Esophagus muscularis mucosa (tissue), 4 donors: ENCODE measurements at places on chromosomes 11 and 22. TPM values are rescaled to one million over a fixed set of nuclear protein-coding genes. Genes with fewer than 3 reads are reported as not detected.

- no peak for DNase-seq
Observed at GRCh38 chr11:106187860-106188456, 110.5 kb downstream of the AASDHPPT start.

DNA sequence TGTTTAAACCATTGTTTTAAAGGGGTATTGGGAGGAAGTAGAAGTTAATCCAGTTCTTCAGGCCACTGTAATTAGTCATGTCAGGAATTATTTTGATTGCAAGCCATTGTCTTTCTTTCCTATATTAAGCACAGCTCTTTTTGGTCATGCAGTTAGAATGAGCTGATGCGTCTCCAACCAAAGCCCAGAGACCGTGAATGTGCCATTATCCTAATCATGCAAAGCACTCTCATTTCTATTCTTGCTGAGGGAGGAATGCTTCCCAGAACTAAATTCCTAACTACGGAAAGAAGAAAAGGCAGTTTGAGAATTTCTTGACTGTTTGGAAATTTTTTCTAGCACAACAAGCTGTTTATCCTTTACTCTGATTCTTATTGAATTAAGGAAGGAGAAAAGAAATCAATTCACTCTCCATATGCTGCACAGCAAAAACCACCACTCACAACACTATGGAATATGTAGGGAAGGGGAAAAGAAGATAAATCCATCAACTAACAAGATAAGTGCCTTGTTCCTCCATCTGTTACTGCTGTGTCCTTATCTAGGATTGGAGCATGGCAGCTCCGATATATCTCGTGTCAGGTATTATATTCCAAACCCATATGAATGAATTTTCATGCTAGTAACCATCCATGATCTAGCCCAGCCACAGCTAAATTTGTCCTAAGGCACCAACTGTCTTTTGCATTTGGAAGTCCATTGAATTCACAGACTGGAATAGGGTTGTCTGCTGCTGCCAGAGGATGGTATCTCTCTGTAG, 70.8 kb downstream of the NTM start:
- DNase-seq = no peak

DNA sequence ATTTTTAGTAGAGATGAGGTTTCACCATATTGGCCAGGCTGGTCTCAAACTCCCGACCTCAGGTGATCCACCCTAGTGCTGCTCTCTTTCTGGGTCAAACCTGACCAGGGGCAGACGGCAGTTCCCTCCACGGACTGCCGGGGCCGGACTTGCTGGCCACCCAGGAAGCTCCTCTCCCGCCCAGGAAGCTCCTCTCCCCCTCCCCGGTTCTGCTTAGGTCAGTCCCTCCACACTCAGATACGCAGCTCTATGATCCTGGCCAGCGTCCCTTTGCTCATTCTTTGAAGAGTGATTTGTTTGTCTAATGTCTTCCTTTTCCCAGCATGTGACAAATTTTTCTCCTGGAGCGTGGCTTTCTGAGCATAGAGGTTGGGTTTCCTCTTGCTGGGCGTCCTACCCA, 125.3 kb upstream of the B3GAT1 start:
- no peak for DNase-seq

DNA sequence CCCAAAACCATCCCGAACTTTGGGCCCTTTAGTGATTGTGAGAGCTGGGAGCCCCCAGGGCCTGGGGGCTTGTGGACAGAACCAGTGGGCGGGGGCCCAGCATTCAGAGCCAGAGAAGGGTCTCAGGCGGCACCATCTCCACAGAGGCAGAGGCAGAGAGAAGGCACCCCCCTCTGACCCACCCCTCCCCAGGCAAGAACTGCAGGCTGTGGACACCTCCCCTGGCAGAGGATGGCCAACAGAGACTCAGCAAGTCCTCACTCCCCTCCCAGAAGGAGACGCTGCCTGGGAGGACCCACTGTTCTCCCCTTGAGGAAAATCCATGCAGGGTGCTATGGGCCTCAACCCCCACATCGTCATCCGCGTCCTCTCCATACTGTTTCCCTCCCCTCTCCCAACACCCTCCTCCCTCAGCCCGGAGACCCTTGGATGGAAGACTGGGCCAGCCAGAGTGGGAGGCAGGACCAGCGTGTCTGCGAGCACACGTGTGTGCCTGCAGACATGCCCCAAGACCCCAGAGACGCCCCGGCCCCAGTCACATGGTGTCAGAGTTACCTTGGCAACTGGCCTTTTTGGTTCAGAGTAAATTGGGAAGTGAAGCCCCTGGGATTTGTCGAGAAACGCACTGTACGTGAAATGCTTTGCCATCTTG, 42.6 kb downstream of the KCNC1 start:
- DNase-seq = no peak

DNA sequence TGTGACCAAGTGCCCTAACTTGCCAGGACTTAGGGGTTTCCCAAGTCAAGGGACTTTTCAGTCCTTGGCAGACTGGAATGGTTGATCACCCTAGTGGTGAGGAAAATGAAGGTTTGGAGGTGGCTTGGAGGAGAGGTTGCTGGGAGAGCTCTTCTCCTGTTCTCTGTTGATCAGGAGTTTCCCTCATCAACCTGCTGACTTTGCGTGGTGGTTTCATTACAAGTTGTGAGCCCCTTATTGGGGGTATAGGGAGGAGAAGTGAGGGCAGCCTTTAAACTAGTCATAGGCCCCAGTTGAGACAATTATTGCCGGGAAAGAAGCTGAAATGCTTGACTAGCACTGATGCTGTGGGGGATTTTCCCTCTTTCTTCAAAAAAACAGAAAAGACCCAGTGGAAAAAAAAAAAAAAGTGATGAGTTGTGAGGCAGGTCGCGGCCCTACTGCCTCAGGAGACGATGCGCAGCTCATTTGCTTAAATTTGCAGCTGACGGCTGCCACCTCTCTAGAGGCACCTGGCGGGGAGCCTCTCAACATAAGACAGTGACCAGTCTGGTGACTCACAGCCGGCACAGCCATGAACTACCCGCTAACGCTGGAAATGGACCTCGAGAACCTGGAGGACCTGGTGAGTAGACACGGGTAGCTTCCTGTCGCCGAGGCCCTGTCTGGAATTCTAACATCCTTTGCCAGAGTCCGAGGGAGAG, at the start of gene CXCR5:
Gene CXCR5, plus strand, starts transcription at position 525 of the 704 bp plus-strand sequence. Its CDS starts 50 bp downstream, at position 575.
- no peak for DNase-seq

- DNase-seq = no peak
Observed at GRCh38 chr22:23269441-23270211, 89.3 kb downstream of the BCR start.

DNA sequence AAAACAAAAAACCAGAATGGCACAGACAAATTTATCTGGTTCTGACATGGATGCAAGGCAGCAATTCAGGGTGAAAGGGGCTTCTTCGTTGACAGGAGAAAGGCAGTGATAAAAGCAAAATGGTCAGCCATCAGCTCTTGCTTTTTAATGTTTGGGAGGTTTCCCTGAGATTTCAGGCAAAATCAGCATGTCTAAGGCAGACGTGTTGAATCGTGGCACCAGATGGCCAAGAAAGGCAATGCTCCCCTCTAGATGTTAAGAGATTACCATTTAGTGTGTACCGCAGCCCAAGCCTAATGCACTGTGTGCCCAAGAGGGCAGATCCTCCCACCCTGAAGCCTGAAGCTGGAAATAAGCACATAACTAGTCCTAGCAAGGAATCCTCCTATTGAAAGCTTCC, 88.8 kb upstream of the GALNT18 start:
- no peak for DNase-seq

DNA sequence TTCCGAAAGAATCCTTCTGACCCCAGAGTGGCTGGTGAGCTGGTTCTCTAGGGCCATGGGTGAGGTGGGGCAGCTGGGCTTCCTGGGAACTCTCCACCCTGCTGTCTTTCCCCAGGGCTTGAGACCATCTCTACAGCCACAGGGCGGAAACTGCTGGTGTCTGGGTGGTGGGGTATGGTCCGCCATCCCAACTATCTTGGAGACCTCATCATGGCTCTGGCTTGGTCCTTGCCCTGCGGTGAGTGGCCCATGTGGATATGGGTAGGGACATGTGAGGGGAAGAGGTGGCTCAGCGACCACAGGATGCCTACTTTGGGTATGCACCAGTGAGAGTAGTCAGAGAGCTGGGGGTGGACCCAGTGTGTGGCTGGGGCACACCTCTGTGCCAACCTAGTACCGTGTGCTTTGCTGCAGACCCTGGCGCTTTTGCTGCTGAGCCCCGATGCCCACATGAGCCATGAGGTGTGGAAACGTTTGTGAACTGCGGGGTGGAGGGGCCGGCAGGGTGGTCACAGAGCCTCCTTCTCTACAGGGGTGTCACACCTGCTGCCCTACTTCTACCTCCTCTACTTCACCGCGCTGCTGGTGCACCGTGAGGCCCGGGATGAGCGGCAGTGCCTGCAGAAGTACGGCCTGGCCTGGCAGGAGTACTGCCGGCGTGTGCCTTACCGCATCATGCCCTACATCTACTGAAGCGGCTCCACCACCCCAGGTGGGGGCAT, 2.0 kb downstream of the ZNHIT2 start:
- DNase-seq = no peak

- DNase-seq = no peak
Observed at GRCh38 chr11:74694136-74694930, 36.9 kb downstream of the CHRDL2 start.

- DNase-seq = no peak
Observed at GRCh38 chr11:115194802-115195110, 309.5 kb downstream of the CADM1 start.

DNA sequence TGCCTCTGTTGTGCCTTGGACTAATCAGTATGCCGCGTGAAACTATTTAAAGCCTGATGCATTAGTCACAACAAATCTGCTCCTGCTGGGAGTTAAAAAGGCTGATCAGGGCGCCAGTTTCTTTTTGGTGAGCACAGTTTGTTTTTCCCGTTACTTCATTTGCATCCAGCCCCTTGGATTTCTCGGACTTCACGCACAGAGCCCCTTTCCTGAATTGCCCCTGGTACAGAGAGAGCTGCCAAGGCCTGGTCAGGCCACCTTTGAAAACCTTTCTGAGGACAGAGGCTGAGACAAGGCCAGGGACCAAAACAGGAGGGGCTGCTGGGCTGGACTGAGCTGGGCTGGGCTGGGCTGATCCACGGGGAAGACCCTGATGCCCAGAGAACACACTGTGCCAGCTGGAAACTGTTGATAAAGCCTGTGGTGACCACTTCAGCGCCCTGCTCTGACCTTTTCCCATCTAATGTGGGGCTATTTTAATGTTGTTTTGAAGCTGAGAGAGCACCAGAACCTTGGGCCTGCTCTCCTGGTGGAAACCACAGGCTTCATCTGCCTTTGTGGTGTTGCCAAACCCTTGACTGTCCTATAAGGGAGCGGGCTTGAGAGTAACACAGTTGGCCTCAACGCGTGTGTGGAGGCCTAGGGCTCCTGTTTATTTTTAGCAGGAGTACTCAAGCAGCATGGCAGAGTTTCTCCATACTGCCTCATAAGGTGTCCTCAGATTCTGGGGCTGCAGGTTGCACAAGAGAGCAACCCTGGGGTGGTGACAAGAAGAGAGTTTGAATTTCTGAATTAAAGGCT, 44.2 kb downstream of the NAV2 start:
- DNase-seq = no peak

- no peak for DNase-seq
Observed at GRCh38 chr11:129278586-129279319, 86.6 kb upstream of the ARHGAP32 start.

DNA sequence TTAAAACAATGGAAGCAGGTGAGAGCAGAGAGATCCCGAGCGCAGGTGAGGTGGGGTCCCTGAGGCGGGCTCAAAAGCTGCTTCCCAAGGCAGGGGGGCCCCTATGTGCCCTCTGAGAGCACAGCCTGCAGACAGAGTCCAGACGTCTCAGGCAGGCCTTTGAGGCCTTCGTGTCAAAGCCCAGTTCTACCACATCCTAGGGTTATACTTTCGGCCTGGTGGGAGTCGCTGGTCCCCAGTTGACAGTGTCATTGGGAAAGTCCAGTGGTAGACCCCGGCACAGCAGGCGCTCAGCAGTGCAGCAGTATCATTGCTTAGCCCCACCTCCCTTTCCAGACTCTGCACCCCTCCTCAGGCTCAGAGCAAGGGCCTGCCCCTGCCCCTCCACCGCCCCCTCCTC, 9.1 kb downstream of the LINC01488 start:
- DNase-seq = no peak

DNA sequence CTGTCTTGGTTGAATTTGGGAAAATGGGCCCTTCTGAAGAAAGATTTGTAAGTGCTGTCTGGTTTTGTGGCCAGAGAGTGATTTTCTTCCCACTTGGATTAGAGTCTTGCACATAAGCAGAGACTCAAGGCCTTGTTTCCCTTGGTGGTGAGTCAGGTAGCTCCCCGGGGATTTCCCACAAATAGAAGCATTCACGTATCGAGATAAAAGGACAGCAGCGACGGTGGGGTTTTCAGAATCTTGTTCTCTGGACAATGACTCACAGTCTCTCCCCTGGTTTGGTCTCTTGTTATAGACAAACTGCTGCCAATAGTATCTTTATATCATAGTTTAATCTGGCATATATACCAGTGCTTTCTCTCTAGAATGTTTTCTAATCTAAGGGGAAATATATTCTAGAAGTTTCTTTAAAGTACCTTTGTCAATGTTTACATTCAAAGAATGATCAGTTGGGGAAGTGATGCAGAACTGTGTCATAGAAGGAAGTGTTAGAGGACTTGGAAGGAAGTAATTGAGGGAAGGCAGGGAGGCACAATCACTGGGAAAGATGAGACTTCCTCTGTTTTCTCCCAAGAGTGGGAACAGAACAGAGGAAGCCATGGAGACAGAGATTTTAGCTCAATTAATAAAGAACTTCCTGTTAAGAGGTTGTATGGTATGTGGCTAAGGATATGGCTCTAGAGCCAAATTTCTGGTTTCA, 18.1 kb downstream of the POLA2 start:
- no peak for DNase-seq

DNA sequence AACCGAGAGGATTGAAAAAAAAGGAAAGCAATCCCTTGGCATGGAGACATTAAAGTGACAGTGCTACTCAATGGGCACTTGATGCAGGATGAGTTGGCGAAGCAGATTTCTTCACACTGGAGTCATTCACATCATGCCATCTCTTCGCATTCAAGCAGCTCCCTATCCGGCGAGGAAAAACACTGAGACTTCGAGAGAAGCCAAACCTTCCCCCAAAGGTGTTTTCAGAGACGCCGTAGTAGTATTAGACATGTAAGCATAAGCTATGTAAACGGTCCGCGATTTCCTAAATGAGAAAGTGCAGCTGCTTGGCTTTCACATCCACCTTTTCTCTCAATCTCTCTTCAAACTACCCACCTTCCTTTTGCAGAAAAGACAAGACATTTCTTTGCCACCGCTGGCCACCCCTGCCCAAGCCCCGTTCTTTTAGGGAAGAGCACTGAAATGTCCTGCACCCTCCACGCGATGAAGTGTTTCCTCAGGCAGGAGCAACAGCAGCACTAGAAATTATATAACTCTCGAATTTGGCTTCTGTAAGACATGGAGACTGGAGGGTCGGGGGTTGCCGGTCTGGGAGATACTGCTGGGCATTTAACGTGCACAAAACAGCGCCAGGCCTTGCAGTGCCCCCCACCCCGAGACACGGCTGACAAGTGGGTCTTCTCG, at the start of gene DLG2:
Gene DLG2, minus strand, starts transcription at position 13 of the 666 bp plus-strand sequence.
- DNase-seq = no peak

- no peak for DNase-seq
Observed at GRCh38 chr11:16902781-16903378, 111.3 kb downstream of the PLEKHA7 start.

The MS4A12 gene
- total RNA-seq = not detected

The CECR2 gene
- total RNA-seq = 1.2 TPM

The PITPNM1 gene
- 15.0 TPM for total RNA-seq

The TREH gene
- not detected for total RNA-seq

The OR5P2 gene
- total RNA-seq = not detected
